ENCODE measurements at places on chromosomes 6 and 20.

- DNase-seq, result no peak
Observed at GRCh38 chr20:50366270-50367103, 143.7 kb upstream of the PTPN1 start.

DNA sequence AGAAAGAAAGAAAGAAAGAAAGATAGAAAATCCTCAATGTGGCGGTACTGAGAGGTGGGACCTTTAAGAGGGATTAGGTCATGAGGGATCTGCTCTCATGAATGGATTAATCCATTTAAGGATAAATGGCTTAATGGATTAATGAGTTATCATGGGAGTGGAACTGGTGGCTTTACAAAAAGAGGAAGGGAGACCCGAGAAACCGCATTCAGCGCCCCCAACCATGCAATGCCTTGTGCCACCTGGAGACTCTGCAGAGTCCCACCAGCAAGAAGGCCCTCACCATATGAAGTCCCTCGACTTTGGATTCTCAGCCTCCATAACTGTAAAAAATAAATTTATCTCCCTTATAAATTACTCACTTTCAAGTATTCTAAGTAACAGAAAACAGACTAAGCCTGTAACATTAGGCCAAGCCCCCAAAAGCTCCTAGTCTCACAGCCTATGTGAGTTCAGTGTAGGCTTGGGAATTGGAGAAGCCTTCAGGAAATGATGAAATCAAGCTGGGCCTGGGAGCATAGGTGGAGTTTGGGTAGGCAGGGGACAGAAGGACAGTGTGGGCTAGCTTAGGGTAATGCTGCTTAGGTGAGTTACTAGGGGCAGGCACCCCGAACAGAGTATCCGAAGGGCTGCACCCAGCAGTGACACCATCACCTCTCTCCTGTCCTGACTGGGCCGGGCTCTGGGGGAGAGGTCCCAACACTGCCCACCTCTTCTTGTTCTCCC, 36.2 kb upstream of the RNF24 start:
- no peak for DNase-seq

DNA sequence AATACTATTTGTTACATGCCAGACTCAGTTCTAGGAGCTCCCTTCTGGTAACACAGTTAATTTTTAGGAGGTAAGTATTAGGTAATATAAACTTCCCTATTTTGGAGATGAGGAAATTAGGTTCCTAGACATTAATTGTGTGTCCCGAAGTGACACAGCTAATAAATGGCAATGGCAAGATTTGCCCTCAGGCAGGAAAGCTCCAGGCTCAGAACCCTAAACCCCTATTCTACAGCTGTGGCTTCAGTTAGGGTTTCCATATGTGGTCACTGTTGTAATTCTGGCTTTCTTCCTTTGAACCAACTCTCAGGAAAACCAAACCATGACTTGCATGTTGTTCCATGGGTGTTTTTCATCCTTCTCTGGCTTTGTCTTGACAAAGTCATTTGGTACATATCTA, 188.2 kb downstream of the PLCB1 start:
- DNase-seq, result no peak

DNA sequence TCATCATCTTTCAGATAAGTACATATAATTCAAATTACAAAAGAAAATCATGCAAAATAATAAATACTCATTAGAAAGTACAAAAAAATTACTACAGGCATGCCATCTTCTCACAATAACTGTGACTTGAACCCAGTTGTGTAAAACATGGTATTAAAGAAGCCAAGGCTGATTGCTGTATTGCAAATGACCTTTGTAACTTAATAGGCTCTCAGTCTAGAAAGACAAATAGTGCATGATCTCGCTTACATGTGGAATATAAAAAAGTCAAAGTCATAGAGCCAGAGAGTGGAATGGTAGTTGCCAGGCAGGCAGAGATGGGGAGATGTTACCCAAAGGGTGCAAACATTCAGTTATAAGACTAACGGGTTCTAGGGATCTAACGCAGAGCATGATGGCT, 626.1 kb downstream of the COL12A1 start:
- DNase-seq, result no peak

DNA sequence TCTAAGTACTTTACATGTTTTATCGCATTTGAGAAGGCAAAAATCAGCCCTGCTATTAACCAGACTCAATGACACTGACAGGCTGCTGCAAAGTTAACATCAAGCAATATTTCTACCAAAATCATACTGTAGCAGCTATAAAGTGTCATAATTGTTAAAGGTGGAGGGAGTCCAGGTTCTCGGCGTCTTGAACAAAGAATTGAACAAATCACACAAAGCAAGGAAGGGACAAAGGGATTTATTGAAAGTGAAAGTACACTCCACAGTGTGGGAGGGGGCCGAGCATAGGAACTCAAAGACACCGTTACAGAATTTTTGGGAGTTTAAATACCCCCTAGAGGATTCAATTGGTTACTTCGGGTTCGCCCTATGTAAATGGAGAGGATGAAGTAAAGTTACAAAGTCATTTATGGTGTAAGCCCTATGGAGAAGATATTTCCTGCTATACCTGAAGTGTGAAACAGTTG, 12.9 kb upstream of the ZNF391 start:
- DNase-seq, result no peak

DNA sequence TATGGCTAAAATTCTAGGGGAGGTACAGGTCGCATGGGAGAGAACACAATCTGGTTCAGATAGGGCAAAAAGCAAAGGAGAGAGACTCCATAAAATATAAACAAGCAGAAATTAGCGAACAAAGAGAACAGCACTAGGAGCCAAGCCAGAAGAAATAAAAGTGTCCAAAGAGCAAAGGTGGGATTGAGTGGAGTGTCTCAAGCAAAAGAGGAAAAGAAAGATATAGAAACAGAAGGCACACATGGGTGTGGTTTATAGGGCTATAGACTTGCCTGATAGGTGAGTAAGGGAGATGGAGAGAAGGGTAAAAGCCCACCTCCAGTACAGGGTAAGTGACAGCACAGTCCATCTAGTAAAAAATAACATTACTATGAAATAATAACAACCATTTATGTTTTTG, 36.5 kb upstream of the IRAK1BP1 start:
- DNase-seq, result no peak

GRCh38 chr6:6482256-6482655, 106.3 kb upstream of the LY86 start:
- DNase-seq, result no peak

DNA sequence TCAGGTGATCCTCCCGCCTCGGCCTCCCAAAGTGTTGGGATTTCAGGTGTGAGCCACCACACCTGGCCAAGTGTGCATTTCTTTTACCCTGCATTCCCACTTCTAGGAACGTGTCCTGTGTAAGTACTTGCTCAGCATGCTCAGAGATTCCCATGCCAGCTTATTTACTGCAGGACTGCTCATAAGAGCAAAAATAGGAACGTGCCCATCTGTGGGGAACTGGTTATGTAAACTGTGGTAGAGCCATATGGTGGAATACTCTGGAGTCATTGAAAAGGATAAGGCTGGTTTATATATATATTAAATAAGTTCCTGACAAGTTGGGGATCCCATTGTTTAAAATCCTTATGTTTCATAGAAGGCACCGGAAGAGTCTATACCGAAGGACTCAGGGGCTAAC, 38.2 kb upstream of the FANCE start:
- no peak for DNase-seq

GRCh38 chr20:46332373-46333160, 24.3 kb upstream of the CDH22 start:
- no peak for DNase-seq

- no peak for DNase-seq
Observed at GRCh38 chr6:7832904-7833750, 77.5 kb downstream of the TXNDC5 start.

DNA sequence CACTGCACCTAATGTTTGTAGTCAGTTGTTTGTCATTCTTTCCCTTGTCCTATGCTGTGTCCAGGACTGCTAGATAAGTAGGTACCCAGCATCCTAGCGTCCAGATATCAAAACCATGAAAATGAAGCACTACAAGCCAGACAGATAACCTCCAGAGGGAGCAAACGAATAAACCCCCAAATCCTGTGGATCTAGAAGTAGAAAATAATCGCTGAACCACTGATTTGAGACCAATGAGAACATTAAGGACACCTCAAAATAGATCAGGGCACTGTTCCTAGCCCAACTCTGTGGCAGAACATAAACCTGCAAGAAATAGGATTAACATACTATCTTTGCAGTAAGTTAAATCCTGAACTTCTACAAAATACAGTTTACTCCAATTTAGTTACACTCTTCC, 1.1 kb upstream of the KLHL32 start:
- no peak for DNase-seq

- DNase-seq, result no peak
Observed at GRCh38 chr20:63085151-63085861, 78.5 kb upstream of the BHLHE23 start.

GRCh38 chr6:132818404-132819359, 4.3 kb downstream of the RPS12 start:
- DNase-seq, result no peak

- no peak for DNase-seq
Observed at GRCh38 chr6:91476000-91476399, 889.1 kb upstream of the MAP3K7 start.

GRCh38 chr6:44060612-44061374, 66.5 kb downstream of the MRPL14 start:
- DNase-seq, result no peak

GRCh38 chr20:61280217-61280980, 28.3 kb downstream of the CDH4 start:
- DNase-seq, result no peak

- DNase-seq, result no peak
Observed at GRCh38 chr6:12294851-12295536, 4.8 kb downstream of the EDN1 start.

- no peak for DNase-seq
Observed at GRCh38 chr20:58208944-58209343, 19.5 kb downstream of the ANKRD60 start.

DNA sequence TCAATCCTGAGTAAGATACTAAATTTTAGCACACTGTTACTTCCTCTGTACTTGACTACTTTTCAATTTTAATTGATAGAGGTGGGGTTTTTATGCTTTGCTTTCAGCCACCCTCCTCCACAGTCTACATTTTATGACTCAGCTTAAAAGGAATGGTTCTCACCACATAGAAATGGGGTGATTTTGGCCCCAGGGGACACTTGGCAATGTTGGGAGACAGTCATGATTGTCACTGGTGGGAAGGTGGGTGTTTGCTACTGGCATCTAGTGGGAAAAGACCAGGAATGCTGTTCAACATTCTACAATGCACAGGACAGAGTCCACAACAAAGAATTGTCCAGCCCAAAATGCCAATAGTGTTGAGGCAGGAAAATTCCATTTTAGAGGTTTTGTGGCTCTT, 71.3 kb downstream of the PCSK2 start:
- DNase-seq, result no peak

DNA sequence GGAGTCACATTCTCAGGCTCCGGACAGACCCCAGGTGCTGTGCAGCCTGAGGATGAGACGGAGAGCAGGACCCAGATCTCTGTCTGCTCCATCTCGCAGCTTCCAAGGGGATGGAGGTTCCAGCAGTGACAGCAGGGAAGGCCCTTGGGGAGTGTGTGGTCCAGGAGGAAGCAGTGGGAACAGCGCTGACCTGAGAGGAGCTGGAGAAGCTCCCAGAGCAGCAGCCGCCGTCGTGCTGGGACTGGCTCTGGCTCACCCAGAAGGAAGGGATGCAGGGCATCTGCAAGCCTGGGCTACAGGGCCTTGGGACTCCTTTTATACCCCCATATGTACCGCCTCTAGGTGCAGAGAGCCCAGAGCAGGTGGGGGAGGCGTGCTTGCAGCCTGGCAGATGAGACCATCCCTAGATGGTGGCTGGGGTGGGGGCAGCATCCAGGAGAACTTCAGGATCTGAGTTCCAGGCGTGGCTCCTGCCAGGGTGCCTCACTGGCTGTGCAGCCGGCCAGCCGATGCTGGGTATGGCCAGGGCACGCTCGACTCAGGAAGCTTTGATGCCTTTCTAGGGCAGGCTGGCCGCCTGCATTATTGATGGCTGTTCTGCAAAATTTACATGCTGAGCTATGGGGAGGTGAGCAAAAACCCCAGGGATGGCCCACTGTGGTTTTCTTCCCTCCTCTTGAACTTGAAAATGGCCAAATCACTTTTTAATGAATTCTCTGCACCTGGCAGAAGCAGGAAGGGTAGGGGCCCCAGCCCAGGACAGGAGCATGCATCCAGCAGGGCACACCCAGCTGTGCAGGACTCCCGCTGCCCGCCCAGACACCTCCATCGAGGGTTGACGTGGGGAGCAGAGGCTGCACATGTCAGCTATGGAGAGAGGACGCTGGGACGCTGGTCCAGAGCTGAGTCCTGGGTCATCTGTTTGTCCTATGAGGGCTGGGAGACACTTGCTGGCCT, 179.6 kb downstream of the TAF4 start:
- DNase-seq, result no peak

DNA sequence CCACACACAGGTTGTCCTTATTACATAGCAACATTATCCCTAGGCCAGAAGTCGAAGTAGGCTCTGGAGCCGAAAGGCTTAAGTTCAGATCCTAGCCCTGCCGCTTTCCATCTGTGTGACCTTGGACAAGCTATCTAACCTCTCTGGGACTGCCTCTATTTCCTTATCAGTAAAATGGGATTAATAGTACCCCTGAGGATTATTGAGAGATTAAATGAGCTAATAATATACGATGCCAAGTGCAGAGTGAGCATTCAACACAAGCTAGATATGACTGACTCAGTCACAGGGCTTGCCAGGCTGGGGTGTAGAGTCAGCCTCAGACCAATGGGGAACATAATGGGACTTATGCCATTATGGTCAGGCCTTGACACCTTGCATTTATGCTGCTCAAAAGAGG, 8.9 kb upstream of the SPATA2 start:
- DNase-seq, result no peak

DNA sequence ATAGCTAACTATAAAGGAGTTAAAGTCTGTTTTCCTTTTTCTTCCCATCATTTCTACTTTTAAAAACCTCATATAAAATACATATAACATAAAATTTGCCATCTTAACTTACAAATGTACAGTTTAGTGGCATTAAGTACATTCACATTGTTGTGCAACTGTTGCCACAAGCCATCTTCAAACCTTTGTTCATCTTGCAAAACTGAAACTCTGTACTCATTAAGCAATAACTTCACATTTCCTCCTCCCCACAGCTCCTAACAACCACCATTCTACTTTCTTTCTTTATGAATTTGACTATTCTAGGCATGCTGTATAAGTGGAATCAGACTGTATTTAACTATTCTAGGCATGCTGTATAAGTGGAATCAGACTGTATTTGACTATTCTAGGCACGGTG, 4.5 kb downstream of the CCDC170 start:
- DNase-seq, result no peak

DNA sequence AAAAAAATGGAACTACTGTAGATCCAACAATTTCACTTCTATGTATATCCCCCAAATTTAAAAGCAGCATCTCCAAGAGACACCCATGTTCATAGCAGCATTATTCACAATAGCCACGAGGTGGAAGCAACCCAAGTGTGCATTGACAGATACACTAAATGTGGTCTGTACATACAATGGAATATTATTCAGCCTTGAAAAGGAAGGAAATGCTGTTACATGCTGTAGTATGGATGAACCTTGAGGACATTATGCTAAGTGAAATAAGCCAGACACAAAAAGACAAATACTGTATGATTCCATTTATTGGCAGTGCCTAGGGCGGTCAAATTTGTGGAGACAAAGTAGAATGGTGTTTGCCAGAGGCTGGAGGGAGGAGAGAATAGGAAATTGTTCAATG, 34.2 kb downstream of the CAP2 start:
- no peak for DNase-seq

GRCh38 chr6:97009781-97010492, 85.4 kb downstream of the KLHL32 start:
- no peak for DNase-seq

Measured in stimulated activated CD8-positive, alpha-beta memory T cell treated with anti-CD3 and anti-CD28 coated beads, Interleukin-7, amount 100 ng/mL, for 4 hours (primary cell).